Fibroblast of mammary gland (primary cell): ENCODE measurements at places on chromosomes 13 and 19.

GRCh38 chr13:62512194-62513141, 1096.8 kb upstream of the PCDH20 start:
- peak; percentile 40 for DNase-seq

DNA sequence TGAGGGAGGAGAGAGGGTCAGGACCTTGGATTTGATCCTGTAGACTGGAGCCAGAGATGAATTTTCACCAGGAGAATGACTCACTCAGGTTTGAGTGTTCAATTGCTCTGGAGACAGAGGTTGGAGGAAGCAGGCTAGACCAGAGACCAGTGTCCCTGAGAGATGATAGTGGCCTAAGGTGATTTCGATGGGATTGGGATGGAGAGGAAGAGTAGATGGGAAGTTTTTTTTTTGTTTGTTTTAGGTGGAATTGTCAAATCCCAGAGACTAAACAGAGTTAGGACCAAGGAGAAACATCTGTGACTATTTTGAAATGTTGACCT, 2.3 kb downstream of the CEBPG start:
- peak; percentile 85 for DNase-seq

- peak; percentile 20 for DNase-seq
Observed at GRCh38 chr13:32588736-32589135, 2.5 kb downstream of the PDS5B start.

GRCh38 chr13:30156270-30156669, 151.1 kb downstream of the KATNAL1 start:
- DNase-seq: no peak

DNA sequence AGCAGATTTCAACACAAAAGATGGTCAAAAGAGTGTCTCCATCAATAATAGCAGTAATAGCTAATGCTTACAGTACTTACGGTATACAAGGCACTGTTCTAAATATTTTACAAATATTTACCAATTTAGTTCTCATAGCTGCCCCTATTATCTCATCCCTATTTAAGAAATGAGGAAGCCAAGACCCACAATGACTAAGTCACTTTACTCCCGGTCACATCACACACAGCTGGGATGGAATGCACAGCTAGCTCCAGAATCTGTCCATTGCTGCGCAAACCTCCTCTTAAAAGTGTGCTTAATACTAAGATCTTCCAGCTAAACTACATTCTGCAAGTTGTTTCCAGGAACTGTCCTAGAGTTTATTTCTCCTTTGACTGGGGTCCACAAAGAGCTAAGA, 63.4 kb downstream of the RAP2A start:
- DNase-seq: no peak

GRCh38 chr13:49254007-49254406, 6.3 kb downstream of the CDADC1 start:
- DNase-seq: no peak

DNA sequence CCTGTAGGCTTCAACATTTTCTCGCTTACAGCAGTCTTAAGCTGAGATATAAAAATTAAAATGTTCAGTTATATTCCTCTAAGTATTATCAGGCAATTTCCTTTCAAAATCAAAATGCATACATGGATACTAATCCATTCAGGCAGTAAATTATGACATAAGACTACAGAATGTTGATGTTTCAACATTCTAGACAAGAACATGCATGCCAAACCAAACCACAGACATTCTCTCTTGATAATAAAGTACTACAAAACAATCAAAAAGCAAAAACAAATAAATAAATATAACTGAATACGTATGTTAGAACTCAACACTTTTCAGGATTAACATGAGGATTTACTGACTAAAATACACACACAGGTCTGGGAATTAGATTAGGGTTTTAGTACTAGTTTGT, 7.7 kb downstream of the DIS3 start:
- peak; percentile 13 for DNase-seq
